ENCODE measurements at places on chromosomes 3 and 15. TPM values are rescaled to one million over a fixed set of nuclear protein-coding genes. Genes with fewer than 3 reads are reported as not detected.

- no peak for DNase-seq
Measured at GRCh38 chr3:37910671-37911400, 49.2 kb downstream of the CTDSPL start.

DNA sequence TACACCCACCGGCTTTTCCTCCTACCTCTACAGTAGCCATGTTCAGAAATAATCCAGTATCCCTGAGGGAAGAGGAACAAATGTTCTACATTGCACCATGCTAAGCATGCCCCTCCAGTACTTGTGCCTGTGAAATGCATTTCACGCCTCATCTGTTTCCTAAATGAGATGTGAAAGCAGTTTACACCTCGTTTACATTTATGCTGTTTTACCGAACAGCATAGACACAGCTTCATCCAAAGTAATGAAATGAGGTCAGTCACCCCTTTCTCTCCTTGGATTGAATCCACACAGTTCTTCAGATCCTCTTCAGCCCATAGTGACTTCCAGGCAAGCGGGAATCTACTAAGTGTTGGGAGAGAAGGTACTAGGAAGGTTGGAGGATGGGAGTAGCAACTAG is 514.3 kb downstream of the PDCD6IP start:
- no peak for DNase-seq

DNA sequence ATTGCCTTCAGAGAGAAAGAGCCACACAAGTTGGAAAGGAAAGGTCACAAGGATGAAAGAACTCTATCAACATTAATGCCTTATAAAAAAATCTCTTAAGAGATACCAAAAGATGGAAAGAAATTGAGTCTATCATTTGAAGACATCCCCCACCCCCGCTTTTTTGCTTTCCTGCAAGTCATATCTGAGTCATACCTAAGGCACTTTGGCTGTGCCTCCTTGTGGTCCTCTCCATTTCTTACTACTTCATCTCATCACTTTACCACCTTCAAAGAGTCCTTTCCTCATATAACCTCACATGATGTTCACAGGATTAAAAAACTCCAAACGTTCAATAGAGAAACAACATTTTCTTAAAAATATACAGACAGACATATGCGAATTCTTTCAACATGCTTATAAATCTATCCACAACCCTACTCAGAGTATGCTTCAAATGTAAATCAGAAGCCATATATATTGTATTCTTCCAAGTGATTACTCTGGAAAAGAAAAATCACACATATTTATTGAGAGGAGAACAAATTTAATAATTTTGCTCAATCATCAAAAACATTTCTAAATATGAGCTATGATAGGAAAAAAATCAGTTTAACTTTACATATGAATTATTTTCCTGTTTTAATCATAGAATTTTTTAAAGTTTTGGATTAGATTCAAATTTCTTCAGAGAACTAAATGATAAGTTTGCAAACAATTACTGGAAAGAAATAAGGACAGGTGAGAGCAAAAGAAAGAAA is 1003.9 kb upstream of the CFAP20DC start:
- no peak for DNase-seq

DNA sequence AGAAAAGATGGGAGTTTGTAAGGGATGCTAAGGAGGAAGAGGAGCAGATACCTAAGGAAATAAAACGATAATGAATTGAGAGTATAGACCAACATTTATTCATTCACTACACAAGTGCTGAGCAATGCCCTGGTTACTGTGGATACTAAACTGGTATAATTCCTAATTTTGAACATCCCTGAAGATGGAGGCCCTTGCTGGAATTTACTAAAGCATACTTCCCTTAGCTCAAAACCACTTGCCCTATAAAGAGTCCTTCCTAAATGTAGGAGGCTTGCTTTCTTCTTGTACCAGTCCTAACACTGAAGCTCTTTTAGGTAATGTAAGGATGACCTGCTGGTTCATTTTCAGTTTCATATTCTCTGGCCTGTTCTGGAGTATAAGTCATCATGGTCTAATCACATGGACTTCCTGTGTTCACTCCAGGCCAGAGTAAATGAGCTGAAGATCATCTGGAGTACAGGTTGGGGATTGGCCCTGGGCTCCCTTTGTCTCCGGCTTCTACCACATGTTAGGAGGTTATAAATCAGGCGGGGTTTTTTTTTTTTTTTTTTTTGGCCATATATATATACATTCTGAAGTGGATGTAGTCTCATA is 40.1 kb upstream of the MTMR10 start:
- no peak for DNase-seq

- no peak for DNase-seq
Measured at GRCh38 chr15:68582236-68582635, 3.4 kb downstream of the CORO2B start.

DNA sequence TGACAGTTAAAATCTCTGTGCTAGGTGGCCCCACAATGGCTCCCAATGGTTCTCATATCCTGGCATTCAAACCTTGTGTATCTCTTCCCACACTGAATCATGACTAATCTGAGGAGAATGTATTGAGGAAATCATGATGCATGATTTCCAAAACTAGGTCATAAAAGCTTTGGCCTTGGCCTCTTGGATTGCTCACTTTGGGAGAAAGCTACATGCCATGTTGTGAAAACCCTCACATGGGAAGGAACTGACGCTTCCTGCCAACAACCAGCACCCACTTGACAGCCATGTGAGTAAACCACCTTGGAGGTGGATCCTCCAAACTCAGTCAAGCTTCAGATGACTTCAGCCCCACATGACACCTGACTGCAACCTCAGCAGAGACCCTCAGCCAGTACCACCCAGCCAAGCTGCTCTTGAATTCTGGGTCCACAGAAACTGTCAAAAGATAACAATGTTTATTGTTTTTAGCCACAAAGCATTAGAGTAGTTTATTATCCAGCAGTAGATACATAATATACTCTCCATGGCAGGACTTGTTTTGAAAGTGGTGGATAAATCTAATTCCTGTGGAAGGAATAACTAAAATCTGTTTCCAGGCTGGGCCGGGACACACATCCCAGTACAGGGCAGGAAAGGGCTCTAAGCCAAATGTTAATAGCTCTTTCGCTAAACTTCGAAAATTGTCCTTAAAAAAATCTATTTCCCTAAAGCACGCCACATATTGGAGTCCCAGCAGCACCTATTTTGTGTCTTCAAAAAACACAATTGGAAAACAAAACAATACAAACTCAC is 1.0 kb upstream of the ZNF620 start:
- peak; percentile 34 for DNase-seq

DNA sequence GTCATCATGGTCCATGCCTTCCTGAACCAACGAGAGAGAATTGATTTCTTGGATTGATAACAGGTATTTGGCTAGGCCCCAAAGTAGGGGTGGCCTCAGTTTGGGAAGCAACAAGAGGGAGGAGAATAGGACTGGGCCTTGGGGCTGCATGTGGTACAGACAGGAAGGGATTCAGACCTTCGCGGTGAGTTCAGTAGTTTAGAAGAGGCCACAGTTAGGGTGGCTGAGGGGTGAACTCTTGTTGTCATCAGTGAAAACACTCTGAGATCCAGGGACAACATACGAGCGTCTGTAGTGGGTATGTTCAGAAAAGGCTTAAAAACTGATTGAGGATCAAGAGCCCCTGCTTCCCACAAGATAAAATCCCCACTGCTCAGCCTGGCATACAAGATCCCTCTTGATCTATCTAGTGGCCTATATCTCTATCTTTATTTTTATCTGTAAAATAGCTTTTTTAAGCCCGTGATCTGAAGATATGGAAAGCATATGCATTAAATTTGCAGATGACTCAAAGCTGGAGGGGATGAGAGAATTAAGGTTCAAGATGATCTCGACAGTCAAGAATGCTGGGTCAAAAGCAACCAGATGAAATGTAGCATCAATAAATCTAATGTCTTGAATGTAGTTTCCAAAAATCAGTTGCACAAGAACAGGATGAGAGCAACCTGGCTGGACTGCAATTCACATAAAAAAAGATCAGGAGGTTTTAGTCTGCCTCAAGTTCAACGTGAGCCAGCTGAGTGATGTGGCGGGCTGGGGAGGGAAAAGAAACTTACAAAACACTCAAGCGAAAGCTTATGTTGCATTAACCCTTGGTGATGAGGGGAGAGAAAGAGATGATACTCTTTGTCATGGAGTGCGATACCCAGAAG is 221.1 kb upstream of the TLE3 start:
- DNase-seq = no peak

Gene HIGD2B
- total RNA-seq = not detected

All from left cardiac atrium (tissue), 4 donors.